ENCODE measurements at places on chromosomes 4 and X. TPM values are rescaled to one million over a fixed set of nuclear protein-coding genes. Genes with fewer than 3 reads are reported as not detected.

CNGA1 gene
- total RNA-seq: 1.5 TPM

PPARGC1A gene
- 0.09 TPM for total RNA-seq

XG gene
- 1.2 TPM for total RNA-seq

TSPAN7 gene
- total RNA-seq: 0.91 TPM

DNA sequence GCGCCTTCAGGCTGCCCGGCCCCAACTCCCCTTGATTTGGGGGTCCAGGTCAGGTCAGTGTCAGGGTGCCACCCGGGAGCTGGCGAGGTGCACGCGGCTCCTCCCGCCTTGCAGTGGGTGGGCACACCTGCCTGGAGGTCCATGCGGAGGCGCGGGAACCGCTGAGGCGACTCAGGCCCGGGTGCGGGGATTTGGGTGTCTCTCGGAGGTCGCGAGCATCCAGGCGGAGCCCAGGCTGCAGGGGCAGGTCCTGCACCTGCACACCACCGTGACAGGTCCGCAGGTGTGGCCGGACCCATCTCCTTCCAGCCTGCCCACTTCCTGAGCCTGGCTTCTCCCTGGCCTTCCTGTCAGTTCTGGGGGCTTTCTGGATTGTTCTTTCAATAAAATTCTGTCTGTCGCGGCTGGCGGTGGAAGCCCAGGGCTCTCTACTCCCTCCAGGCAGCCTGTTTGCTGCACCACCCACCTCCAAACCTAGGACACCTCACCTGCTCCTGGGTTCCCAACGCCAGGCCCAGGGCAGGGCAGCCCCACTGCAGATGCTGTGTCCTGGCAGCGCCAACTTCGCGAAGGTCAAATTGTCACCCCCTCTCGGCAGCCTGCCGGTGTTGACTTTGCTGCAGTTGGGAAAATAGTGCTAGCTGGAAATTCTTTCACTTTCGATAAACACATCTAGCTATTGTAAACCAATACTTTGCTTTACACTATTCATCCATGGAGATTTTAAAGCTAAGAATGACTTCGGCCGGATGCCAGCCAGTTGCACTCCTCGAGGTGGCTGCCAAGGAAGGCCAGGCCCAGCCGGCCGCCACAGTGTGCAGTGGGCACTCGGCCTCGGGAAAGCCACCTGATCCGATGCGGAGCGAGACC lies 35.9 kb downstream of the FGFRL1 start:
- H3K4me3 ChIP-seq: no peak overlapping the region
- DNase-seq: no peak
- no peaks in the 10 kb centered on the region for H3K27me3 ChIP-seq
- H3K36me3 ChIP-seq: no peaks in the 10 kb centered on the region

DNA sequence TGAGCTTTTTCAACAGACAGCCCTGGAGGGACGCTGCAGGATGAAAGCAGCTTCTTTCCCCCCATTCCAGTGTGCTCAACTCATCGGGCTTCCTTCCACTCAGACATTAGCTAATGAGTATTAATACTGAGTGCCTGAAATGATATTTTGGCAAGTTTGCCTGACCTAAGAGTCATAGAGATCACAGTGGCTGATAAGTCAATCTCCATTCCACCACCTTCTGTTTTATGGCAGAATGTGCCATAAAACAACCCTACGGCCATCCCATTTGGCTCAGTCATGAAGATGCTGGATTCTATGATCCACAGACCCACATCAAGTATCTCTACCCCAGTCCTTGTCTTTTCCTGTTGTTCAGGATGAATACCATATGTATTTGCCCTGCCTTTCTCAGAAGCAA lies 48.3 kb upstream of the MAB21L2 start:
- H3K4me1 ChIP-seq: no peaks in the 10 kb centered on the region
- no peak for DNase-seq
- H3K27me3 ChIP-seq: no peaks in the 10 kb centered on the region
- H3K27ac ChIP-seq: no peak overlapping the region
- H3K36me3 ChIP-seq: no peaks in the 10 kb centered on the region
- H3K4me3 ChIP-seq: no peak overlapping the region

GRCh38 chr4:180169394-180169793 lies 2073.8 kb upstream of the TENM3 start:
- no peaks in the 10 kb centered on the region for H3K36me3 ChIP-seq
- H3K27me3 ChIP-seq: no peaks in the 10 kb centered on the region
- DNase-seq: no peak
- no peak overlapping the region for H3K4me3 ChIP-seq

GRCh38 chrX:1502241-1502640 lies 34.7 kb downstream of the P2RY8 start:
- no peak overlapping the region for H3K27ac ChIP-seq
- H3K27me3 ChIP-seq: no peaks in the 10 kb centered on the region
- no peaks in the 10 kb centered on the region for H3K4me1 ChIP-seq

GRCh38 chrX:79366873-79367749 lies at the start of gene ITM2A:
Gene ITM2A, minus strand, starts transcription at chrX:79367334. Its CDS starts 119 bp downstream, at chrX:79367215.
- DNase-seq: no peak
- H3K4me1 ChIP-seq: no peaks in the 10 kb centered on the region
- no peak within 1 kb of the TSS for H3K4me3 ChIP-seq
- no peaks in the 10 kb centered on the region for H3K36me3 ChIP-seq
- H3K27ac ChIP-seq: no peak within 1 kb of the TSS

- no peak for DNase-seq
- no peak overlapping the region for H3K27ac ChIP-seq
- no peak overlapping the region for H3K4me3 ChIP-seq
- no peaks in the 10 kb centered on the region for H3K36me3 ChIP-seq
- H3K4me1 ChIP-seq: no peaks in the 10 kb centered on the region
Observed at GRCh38 chrX:38657562-38657961, 96.2 kb downstream of the TSPAN7 start.

DNA sequence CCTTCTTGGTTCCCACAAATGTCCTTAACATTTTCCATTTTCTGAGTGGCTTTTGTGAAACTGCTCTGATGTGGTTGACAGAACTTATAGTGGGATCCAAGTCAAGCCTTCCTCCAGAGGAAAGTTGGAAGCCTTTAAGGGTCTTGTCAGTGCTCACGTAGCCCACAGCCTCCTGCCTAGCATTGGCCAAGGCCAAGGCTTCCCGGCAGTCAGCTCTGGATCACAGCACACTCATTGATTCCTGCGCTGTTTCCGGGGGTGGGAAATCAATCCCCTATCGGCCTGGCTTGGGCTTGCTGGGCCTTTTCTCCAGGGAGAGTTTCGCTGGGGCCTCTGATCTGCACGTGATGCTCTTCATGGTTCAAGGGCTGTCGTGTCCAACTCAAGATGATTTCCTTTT lies 76.1 kb downstream of the SLC9A6 start:
- H3K27ac ChIP-seq: no peak overlapping the region
- no peaks in the 10 kb centered on the region for H3K36me3 ChIP-seq
- no peaks in the 10 kb centered on the region for H3K27me3 ChIP-seq
- DNase-seq: no peak
- no peak overlapping the region for H3K4me3 ChIP-seq

- no peaks in the 10 kb centered on the region for H3K36me3 ChIP-seq
- H3K4me1 ChIP-seq: no peaks in the 10 kb centered on the region
- no peak overlapping the region for H3K27ac ChIP-seq
Observed at GRCh38 chr4:127229855-127230608, 402.7 kb upstream of the INTU start.

DNA sequence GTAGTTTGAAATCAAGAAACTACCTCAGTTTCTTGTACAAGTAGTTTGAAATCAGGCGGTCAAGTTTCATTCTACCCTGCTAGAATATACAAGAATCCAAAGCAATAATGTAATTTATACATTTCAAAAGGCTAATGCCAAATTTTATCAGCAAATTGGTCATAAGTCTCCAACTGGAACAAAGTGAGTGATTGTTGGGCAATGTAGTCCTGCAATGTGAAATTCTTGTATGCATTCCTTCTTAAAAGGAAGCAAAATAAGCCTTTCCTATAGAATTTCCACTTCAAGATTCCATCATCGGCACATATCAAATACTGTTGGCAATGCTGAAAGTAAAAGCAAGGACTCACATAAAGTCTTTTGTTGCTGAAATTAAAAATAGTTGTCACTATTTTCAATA lies 334.9 kb downstream of the IL1RAPL1 start:
- H3K4me3 ChIP-seq: no peak overlapping the region
- no peaks in the 10 kb centered on the region for H3K27me3 ChIP-seq
- H3K36me3 ChIP-seq: no peaks in the 10 kb centered on the region
- H3K4me1 ChIP-seq: no peaks in the 10 kb centered on the region
- H3K27ac ChIP-seq: no peak overlapping the region
- DNase-seq: no peak

GRCh38 chrX:109954955-109955354 lies 48.0 kb upstream of the TMEM164 start:
- no peaks in the 10 kb centered on the region for H3K36me3 ChIP-seq
- H3K4me3 ChIP-seq: no peak overlapping the region
- H3K4me1 ChIP-seq: no peaks in the 10 kb centered on the region
- DNase-seq: no peak
- H3K27ac ChIP-seq: no peak overlapping the region
- H3K27me3 ChIP-seq: no peaks in the 10 kb centered on the region

GRCh38 chr4:77699731-77700210 lies 94.2 kb downstream of the CXCL13 start:
- peaks cover 25% of the 10 kb centered on the region for H3K4me1 ChIP-seq
- no peaks in the 10 kb centered on the region for H3K27me3 ChIP-seq
- no peaks in the 10 kb centered on the region for H3K36me3 ChIP-seq
- peak; percentile 71 for DNase-seq

DNA sequence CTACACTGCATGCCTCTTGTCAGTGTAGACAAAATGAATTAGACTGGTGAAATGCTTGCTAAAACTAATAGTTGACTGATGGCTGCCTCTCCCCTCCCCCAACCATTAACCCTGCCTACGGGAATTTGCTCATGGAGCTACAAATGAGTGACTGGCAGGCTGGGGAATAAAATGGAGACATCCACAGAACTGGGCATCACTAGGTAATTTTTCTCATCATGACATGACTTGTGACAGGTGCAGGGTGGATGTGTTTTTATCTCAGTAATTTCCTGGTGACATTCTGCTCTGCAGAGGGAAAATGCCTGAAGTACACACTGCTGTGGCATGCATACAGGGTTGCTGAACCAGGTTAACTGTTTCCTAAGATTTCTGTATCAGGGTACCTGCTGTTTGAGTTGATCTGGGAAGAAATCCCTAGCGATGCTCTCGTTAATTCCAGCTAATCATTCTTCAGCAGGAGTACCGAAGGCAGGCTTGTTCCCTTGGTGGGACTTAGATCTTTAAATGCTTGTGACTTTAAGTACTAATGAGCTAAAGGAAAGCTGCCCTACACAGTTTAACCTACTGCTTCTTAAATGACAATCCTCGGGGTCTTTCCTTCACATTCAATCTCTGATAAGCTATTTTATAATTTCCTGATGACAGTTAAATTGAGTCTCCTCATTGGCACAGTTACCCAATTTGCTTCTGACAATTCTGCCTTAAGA lies 376.3 kb upstream of the LCORL start:
- no peak overlapping the region for H3K27ac ChIP-seq
- H3K27me3 ChIP-seq: no peaks in the 10 kb centered on the region
- H3K36me3 ChIP-seq: no peaks in the 10 kb centered on the region
- no peak overlapping the region for H3K4me3 ChIP-seq
- no peaks in the 10 kb centered on the region for H3K4me1 ChIP-seq

DNA sequence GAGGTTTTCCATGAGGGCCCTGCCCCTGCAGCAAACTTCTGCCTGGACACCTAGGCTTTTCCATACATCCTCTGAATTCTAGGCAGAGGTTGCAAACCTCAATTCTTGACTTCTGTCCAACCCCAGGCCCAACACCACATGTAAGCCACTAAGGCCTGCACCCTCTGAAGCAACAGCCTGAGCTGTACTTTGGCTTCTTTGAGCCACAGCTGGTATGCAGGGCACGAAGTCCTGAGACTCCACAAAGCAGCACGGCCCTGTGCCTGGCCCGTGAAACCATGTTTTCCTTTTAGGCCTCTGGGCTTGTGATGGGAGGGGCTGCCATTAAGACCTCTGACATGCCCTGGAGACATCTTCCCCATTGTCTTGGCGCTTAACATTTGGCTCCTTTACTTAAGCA lies 728.4 kb upstream of the FTHL17 start:
- H3K27ac ChIP-seq: no peak overlapping the region
- DNase-seq: no peak
- no peaks in the 10 kb centered on the region for H3K36me3 ChIP-seq
- no peaks in the 10 kb centered on the region for H3K4me1 ChIP-seq
- H3K27me3 ChIP-seq: no peaks in the 10 kb centered on the region

- no peaks in the 10 kb centered on the region for H3K4me1 ChIP-seq
- no peak overlapping the region for H3K4me3 ChIP-seq
- no peak for DNase-seq
- H3K27me3 ChIP-seq: no peaks in the 10 kb centered on the region
- H3K27ac ChIP-seq: no peak overlapping the region
Observed at GRCh38 chr4:168374772-168375523, 56.4 kb upstream of the DDX60 start.

All from Caco-2 (cell line).